ENCODE measurements at places on chromosomes 7 and 10. TPM values are rescaled to one million over a fixed set of nuclear protein-coding genes. Genes with fewer than 3 reads are reported as not detected.

- DNase-seq: no peak
Observed at GRCh38 chr7:134470864-134471263, 12.0 kb upstream of the AKR1B1 start.

DNA sequence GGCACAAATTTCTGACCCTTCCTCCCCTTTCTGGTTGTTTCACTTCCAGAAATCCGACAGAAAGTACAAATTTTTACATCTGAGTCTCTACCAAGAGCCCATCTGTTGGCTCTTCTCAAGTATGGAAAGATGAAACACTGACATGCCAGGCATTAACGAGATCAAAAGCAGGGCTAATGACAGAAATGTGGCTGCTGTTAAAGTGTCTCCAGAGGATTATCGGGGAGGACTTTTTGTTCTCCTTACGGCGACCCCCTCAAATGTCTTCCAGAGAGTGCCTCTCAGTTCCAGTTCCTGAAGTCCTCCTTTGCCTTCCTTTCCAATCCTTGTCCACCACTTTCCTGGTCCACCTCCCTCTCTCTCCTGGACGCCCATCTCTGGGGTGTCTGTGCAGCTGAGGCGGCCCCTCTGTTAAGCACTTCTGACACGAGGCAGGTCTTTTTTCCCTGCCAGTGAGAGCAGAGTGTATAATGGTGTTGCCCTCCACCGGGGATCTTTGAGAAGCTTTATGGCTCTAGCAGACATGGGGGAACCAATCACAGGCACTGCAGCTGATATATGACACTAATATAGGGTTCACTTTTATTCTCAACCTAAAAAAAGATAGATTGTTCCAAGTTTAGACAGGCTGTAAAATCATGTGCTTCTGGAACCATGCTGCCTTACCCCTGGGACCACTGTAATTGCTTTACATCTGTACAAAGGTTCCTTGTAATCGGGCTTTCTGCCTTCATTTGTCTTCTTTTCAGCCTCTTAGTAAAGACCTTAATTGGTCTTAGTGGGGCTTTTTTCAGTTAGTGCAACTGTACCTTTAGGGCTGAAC, 757.1 kb downstream of the AUTS2 start:
- DNase-seq: no peak

- DNase-seq: peak; percentile 92
Observed at GRCh38 chr7:73717991-73718405, 1.5 kb downstream of the STX1A start.

GRCh38 chr7:16399265-16399831, 22.0 kb downstream of the CRPPA start:
- no peak for DNase-seq

- peak; percentile 24 for DNase-seq
Observed at GRCh38 chr10:96789571-96790108, 42.5 kb upstream of the LCOR start.

GRCh38 chr10:83078645-83079044, 1060.7 kb upstream of the GHITM start:
- DNase-seq: no peak

- peak; percentile 63 for DNase-seq
Observed at GRCh38 chr7:116138202-116138801, 72.0 kb upstream of the TES start.

DNA sequence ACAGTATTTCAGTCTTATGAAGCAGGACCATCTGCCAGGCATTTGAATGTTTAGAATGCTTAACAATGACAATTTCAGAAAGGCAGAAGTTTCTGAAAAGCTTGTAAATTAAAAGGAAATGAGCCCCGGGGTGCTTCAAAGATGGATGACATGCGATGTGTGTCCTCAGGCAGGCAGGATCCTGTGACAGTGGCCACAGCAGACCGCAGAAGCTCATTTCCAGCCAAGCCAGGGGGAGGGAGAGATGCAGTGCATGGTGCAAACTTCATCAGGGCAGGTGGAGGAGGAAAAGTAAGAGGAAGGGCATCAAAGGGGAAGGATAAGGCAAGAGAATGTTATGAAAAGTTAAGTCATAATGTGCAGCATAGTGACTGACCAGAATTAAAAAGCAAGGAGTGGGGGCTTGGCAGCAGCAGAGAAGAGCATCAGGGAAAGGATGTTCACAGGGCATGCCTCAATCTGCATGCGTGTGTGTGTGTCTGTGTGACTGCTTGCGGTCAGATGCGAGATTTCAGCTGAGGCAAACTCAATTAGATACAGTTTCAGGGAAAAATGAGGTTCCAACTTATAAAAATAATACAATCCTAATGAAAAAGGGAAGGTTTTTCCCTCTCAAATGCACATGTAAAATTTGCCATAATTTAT, 173.7 kb downstream of the COBL start:
- DNase-seq: no peak

DNA sequence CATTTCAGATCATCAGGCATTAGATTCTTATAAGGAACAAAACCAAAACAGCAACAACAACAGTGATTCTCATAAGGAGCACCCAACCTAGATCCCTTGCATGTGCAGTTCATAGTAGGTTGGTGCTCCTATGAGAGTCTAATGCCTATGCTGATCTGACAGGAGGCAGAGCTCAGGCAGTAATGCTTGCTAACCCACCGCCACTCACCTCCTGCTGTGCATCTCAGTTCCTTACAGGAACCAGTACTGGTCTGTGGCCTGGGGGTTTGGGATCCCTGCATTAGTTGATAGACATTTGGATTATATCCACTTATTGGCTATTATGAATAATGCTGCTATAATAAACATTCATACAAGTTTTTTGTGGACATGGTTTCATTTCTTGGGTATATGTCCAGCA, 14.0 kb downstream of the MKLN1 start:
- DNase-seq: no peak

DNA sequence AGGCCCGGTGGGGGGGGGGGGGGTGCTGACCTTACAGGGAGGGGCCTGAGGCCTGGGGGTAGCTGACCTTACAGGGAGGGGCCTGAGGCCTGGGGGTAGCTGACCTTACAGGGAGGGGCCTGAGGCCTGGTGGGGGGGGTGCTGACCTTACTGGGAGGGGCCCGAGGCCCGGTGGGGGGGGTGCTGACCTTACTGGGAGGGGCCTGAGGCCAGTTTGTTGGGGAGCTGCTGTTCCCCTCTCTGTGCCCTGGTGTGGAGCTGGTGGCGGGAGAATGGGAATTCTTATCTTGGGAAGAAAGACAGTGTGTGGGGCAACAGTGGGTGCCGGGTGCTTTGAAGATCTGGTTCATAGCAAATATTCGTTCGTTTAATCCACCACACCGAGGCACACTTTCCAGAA, 46.6 kb upstream of the CFAP46 start:
- DNase-seq: no peak

- DNase-seq: no peak
Observed at GRCh38 chr7:47298636-47299035, 283.3 kb downstream of the TNS3 start.

GRCh38 chr7:113402005-113402404, 283.7 kb upstream of the SMIM30 start:
- no peak for DNase-seq

DNA sequence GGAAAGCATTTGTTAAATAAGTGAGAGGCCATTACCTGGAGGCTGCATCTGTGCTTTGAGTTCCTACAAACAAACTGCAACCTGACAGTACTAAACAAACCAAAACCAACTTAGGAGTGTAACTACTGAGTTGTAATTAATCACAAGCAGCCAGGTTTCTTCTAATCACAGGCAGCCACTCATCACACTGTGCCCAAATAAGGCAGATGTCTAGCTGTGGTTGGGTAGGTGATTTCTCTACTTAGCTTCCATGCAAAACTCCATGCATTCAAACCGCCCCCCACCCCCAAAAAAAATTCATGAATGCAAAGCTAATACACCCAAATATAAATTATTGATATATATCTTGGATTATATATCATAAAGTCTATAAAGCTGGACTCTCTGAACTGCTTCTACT, 461.1 kb downstream of the ARL4A start:
- DNase-seq: no peak

- no peak for DNase-seq
Observed at GRCh38 chr10:122986335-122986734, 6.1 kb downstream of the PSTK start.

GRCh38 chr10:70191161-70191971, 21.1 kb upstream of the SAR1A start:
- DNase-seq: no peak

- no peak for DNase-seq
Observed at GRCh38 chr7:34296663-34297062, 361.4 kb upstream of the NPSR1 start.

DNA sequence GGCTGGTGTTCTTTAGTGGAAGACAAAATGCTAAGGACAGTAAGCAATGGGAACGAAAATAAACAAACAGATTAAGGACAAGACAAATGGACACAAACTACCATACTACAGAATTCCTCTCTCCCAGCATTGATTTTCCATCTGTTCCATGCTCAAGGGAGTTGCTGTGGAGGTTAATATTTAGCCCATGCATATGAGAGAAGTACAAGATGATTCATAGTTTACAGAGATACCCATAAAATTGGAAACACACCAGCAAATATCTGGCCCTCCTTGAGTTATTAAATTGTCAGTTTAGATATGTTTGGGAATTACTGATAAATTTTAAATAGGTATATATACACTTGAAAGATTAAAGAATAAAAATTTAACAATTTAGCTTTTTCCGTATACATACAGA, 69.8 kb downstream of the GLI3 start:
- DNase-seq: no peak

GRCh38 chr7:141231018-141231792, 157.3 kb downstream of the TMEM178B start:
- DNase-seq: no peak

DNA sequence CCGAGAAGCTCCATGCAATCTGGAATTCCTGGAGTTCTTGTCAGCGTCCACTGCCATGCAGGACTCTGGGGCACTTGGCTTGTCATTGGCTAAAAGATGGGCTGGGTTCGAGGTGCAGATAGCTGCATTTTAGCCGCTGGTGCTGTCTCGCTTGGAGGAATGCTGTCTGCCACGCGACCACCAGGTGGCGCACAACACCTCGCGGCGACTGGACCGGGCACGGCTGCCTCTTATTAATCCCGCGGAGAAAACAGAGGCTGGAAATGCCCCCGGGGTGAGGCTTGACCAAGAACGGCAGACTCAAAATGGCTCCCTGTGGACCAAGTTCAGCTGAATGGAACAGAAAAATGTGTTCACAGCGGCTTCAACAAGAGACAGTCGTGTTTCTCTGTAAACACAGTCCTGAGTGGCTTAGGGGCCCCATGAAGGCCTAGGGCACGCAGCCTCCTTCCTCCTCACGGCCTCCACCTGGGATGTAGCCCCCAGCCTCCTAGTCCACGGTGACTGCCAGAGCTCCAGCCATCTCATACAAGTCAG, 46.2 kb downstream of the AOC1 start:
- DNase-seq: peak; percentile 40

DNA sequence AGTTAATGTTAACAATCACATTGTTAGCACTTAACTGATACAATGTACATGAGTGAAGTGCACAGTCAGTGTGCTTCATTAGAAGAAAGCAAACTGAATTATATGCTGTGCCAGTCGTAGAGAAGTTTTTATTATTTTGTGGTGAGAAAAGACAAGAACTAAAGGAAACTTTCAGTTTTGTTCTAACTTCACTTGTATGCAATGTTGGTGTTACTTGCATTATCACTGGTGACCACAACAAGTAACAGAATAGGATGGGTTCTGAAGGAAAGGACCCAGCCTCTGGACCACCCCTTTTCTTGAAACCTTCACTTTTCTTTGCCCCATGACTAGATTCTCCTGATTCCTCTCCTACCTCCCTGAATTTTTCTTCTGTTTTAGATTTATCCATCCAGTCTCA, 123.3 kb upstream of the GAD2 start:
- no peak for DNase-seq

DNA sequence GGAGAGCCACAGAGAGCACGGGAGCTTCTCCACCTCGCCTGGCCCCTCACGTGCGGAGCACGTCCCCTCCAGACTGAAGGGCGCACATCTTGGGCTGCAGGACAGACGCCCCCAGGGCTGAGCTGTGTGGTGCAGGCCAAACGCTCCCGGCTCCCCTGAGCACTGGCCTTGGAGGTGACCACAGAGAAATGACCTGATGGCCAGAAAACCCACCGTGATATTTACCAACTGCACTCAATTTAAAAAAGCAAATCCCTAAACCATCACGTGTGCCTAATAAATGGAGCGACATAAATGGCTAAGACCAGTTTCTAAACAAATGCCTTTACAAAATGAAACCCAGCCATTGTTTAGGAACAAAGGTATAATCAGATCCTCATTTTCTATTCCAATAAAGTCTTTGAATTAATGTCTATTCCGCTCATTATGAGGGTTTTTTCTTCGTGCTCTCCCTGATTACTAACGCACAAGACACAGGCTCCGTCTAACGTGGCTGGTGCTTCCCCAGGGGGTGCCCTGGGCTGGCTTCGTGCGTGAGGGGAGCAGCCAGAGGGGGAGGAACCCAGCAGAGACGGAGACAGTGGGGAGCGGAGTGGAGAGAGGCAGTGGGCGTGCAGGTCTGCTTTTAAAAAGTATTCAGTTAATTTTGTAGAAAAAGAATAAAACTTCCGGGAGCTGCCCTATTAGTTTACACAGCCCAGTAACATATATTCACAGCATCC, 190.3 kb downstream of the DNAJB6 start:
- DNase-seq: no peak

DNA sequence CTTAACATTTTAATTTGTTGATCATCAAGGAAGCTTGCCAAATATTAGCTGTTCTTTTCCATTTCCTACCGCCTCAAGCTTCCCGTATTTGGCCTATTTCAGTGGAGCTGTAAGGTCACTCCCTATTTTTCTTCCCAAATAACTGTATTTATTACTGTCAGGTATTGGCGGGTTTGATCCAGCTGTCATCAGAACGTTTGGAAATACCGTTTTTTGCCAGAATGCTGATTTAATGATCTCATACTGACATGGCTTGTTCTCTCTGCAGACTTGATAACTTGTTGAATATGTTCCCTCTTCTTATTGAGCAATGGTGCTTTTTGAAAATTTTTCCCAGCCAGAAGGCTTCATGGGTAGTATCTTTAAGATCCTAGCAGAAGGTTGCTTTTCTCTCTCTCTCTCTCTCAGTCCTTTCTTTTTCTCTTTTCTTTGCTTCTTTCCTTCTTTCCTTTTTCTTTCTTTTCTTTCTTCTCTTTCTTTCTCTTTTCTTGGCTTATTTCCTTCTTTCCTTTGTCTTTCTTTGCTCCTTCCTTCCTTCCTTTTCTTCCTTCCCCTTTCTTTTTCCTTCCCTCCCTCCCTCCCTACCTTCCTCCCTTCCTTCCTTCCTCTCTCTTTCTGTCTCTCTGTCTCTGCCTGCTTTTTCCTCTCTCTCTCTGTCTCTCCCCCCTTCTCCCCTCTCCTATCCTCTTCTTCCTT, 42.1 kb downstream of the CUX1 start:
- peak; percentile 35 for DNase-seq

Gene SFTPD
- 0.84 TPM for polyA plus RNA-seq

Gene FGL2
- 775 TPM for polyA plus RNA-seq

Gene TMEM213
- polyA plus RNA-seq: not detected

Gene SPRN
- polyA plus RNA-seq: not detected

Gene PTPRZ1
- polyA plus RNA-seq: not detected

Gene SLC18A2
- polyA plus RNA-seq: not detected

Gene ACTL6B
- polyA plus RNA-seq: not detected

Gene TMEM176A
- polyA plus RNA-seq: 14.1 TPM

Gene IMPDH1
- 110 TPM for polyA plus RNA-seq

Gene MOSPD3
- 25.0 TPM for polyA plus RNA-seq

Gene FXYD4
- polyA plus RNA-seq: not detected

Gene TMEM270
- not detected for polyA plus RNA-seq

Gene KNDC1
- 0.80 TPM for polyA plus RNA-seq

Gene ACSM6
- not detected for polyA plus RNA-seq

Gene TOMM7
- polyA plus RNA-seq: 111 TPM

Gene HYAL4
- polyA plus RNA-seq: not detected

Gene HOXA4
- polyA plus RNA-seq: not detected
